Left ventricle myocardium superior (tissue), 1 donor: ENCODE measurements at places on chromosomes 13 and 19. TPM values are rescaled to one million over a fixed set of nuclear protein-coding genes. Genes with fewer than 3 reads are reported as not detected.

DNA sequence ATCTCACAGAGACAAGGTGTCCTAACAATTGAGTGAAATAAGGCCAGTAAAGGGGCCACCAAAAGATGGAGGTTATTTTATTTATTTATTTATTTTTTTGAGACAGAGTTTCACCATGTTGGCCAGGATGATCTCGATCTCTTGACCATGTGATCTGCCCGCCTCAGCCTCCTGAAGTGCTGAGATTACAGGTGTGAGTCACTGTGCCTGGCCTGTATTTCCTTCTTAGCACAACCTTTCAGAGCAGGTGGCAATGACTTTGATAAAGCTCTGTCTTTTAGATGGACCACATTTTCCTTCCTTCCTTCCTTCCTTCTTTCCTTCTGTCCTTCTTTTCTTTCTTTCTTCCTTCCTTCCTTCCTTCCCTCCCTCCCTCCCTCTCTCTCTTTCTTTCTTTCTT, 11.0 kb upstream of the DOCK6 start:
- DNase-seq = no peak

GRCh38 chr19:31602548-31602947, 253.3 kb upstream of the TSHZ3 start:
- DNase-seq = no peak

- DNase-seq = no peak
These were observed 6.8 kb upstream of the ERF start for GRCh38 chr19:42261763-42262162.

DNA sequence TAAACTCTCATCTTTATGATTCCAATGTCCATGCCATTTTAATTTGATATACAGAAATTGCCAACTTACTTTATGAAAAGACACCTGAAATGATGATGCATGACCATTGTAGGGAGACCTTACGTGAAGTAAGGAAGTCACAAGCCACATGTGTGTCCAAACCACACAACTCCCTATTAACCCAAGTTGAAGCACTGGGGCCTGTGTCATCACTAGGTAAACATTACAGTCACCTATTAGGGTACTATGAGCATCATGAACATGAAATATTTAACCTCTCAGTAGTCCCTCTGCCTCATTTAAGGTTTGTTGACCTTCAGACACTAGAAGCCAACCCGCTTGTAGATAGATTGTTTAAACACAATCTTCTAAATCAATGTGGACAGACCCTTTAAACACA, 576.9 kb downstream of the IRS2 start:
- DNase-seq = no peak

DNA sequence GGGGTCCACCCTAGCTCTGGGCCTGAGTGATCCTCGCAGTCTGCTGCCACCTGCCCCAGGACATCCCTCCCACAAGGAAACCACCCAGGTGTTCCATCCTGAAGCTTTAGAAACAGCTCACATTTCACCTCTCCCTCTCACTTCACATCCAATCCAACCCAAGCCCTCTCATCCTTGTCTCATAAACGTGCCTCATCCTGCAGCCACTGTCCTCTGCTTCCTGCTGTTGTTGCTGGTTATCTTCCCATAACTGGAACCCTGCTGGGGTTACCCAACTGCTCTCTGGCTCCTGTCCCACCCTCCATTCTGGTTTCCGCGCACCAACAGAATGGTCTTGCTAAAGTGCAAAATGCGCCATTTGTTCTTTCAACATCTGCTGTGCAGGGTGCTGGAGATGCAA, 59.7 kb upstream of the MTIF3 start:
- DNase-seq = no peak

DNA sequence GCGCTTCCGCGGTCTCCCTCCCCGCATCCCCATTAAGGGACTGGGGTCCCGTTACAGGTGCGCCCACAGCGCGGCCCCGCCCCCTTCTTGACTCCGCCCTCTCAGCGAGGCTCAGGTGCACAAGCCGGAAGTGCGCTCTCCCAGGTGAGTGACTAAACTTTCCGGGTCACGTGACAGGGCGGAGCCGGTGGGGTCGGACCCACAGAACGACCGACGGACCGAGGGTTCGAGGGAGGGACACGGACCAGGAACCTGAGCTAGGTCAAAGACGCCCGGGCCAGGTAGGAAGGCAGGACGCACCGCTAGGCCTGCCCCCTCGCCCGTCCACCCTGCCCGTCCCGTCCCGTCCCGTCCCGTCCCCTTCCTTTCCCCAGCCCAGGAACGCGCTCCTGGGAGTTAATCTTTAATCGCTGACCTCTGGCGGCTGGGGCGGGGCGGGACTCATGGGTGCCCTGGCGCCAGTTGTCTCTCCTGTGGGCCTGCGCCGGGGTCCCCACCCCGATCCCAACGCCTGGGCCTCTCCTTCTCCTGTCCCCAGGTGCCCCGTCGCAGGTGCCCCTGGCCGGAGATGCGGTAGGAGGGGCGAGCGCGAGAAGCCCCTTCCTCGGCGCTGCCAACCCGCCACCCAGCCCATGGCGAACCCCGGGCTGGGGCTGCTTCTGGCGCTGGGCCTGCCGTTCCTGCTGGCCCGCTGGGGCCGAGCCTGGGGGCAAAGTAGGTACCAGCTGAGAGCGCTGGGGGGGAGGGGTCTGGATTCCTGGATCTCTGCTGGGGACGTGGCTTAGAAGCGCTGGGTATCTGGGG, at the start of gene CRB3:
Gene CRB3 (plus strand): TSS at position 202 of the 804 bp plus-strand sequence. CDS start 431 bp downstream, at position 633.
- DNase-seq = no peak

Gene GJB2
- 0.42 TPM for total RNA-seq

Gene SPRED3
- total RNA-seq = 0.10 TPM

Gene TRPC4
- 5.6 TPM for total RNA-seq

Gene CNMD
- not detected for total RNA-seq
